ENCODE measurements at places on chromosomes 4 and X.
A peak's percentile ranks its signal among the peaks of the same experiment; 100 is the strongest.

GRCh38 chr4:1010395-1011021 is 918 bp upstream of the FGFRL1 start:
- no peak for DNase-seq

DNA sequence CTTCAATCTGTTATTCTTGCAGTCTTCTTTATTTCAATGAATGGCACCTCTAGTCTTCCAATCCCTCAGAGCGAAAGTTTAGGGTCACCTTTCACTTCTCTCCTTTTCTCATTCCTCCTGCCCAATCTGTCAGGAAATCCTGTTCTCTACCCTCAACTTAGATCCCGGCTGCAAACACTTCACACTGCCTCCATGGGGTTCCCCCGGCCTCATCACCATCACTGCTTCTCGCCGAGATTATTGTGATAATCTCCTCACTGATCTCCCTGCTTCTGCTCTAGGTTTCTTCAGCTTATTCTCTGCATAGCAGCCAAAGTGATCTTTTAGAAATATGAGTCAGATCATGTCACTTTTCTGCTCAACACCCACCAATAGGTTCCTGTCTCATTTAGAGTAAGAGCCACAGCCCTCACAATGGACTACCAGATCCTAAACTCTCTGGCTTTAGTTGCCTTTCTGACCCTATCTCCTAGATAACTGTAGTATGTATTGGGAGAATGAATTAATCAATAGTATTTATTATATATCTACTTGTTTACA is 43.6 kb upstream of the TBC1D9 start:
- DNase-seq: no peak

DNA sequence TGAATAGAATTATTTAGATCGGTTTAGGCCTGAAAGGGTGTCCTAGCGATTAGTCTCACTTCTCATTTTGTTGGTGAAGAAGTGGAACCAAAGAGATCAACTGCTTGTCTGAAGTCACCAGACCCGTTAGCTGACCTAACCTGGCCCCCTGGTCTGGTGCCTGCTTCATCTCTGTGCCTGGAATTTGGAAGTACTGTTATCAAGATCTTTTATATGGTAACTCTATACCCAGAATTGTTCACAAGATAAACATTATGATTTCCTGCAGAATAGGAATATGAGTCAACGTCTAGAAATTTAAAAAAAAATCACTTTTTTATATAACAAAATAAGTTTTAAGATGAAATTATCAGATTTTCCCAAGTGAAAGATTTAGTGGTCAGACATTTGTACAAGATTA is 37.2 kb downstream of the LRP2BP start:
- DNase-seq: no peak

- no peak for DNase-seq
Measured at GRCh38 chr4:142645475-142646108, 200.5 kb downstream of the INPP4B start.

DNA sequence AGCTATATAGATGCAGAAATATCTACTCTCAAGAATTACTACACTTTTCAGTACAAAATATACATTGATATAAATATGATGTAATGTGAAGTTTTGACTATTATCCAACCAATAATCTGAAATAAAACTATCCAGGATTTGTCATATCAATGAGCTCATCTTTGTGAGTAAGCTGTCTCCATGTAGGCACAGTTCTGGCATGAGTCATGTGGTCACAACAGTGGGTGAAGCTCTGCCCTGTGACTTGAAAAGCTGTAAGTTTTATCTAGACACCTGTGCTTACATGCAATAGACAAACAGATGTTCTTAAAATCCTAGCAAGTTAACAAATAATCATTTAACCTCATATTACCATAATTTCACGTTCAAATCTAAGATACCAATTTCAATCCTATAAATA is 192.7 kb downstream of the GABRG1 start:
- no peak for DNase-seq

DNA sequence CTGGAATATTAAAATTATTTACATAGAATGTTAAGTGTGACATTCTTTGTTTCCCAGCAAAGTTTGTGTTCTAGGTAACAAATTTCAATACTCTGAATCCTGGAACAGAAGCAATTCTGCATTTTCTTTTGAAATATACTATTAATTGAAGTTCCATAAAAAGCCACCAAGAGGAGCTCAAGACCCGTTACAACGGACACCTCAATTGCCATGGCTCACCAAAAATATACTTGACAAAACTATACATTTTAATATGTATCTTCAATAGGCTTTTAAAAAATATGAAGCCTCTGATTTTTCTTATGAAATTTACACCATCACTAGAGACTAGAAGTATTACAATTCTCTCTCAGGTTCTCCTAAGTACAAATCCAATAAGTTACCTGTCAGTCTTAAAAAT is 111.4 kb downstream of the NYX start:
- no peak for DNase-seq

DNA sequence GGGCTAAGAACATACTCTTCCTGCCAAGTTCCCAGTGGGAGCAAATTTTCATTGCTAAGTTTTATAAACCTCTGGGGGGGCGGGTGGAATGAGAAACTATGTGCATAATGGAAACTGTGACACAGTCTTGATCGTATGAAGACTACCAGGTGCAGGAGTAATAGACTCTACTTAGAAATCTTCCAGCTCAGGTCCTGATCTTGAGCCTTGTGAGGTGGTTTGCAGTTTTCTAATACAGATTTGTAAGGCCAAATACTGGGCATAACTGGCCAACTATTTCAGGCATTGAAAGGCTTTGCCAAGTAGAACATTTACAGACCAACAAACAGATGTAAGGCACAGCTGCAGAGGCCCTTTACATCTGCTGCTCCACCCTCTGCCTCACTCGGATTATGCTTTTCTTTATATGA is 89.7 kb upstream of the CBR4 start:
- no peak for DNase-seq

DNA sequence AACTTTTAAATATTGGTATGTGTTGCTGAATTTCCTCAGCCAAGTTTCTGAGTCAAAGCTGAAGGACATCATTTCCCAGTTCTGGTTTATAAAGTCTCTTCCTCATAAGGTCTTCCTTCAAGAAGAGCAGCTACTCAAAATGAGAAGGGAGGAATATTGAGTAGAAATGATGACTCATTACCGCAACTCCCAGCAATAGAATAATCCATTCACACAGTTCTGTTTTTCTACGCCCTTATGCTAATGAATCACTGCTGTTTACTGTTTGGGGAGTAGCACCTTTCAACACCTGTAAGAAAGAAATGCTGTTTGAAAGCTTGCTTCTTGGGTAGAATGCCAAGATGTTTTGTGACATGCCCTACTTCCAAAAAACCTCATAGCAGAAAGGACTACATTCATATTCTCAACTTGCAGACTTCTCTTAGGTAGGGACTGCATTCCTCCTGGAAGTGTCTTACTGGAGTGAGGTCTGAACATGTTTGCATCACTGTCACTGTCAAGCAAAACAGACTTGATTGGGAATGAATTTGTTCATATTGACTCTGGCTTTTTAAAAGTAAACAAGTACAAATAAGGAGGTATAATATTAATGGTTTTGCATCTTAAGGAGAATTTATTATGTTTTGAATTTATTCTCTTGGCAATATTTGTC is 147.2 kb upstream of the BANK1 start:
- DNase-seq: no peak

- DNase-seq: no peak
Measured at GRCh38 chr4:41189666-41190065, 24.7 kb downstream of the APBB2 start.

GRCh38 chr4:83356899-83357661 is 22.4 kb upstream of the HPSE start:
- no peak for DNase-seq

- no peak for DNase-seq
Measured at GRCh38 chr4:141046255-141046654, 87.0 kb downstream of the RNF150 start.

DNA sequence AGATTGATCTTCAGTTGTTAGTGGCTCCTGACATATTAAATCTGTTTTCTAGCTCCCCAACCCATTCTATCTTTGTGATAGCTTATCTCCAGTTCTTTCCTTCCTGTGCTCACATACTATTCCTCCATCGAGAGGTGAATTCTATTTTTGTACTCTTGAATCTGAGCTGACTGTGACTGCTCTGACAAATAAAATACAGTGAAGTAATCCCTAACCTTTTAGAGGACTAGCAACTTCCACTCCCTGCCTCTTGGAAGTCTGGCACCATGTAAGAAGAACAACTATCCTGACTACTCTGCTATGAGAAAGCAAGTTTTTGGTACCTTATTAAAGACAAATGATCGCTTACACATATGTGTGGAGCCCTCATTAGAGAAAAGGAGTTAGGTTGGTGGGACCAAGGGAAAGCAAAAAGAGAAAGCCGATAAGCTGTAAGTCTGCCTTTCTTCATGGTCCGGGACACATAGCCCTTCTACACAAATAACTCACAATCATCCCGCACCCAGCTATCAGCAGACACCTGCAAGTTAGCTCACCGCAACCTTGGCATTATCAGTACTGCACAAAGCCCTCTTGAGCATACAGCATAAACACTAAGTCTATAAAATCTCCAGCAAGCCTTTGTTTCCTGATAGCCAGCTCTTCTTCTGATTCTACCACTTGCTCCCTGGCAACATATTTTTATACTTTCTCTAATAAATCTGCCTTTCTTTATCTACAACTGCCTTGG is 13.5 kb upstream of the PPM1K start:
- no peak for DNase-seq

DNA sequence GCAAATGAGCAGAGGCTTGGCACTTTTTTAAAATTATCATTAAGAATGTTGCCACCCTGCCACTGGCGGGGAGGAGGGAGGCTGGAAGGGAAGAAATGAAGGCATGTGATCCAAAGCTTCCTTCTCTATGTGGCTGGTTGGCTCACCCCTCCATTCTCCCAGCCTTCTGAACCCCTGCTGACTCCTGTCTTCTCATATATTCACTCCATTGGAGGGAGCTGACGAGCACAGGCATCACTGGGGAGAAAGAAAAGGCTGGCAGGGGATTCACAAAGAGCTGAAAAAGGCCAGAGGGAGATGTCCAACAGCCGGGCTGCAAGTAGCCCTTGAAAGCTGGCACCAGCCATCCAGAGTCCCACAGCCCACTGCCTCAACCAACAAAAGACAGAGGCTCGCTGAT is 495.6 kb downstream of the BCOR start:
- no peak for DNase-seq

GRCh38 chrX:152601848-152602616 is 35.7 kb upstream of the GABRQ start:
- DNase-seq: no peak

GRCh38 chr4:98406819-98407218 is 145.6 kb downstream of the RAP1GDS1 start:
- no peak for DNase-seq

DNA sequence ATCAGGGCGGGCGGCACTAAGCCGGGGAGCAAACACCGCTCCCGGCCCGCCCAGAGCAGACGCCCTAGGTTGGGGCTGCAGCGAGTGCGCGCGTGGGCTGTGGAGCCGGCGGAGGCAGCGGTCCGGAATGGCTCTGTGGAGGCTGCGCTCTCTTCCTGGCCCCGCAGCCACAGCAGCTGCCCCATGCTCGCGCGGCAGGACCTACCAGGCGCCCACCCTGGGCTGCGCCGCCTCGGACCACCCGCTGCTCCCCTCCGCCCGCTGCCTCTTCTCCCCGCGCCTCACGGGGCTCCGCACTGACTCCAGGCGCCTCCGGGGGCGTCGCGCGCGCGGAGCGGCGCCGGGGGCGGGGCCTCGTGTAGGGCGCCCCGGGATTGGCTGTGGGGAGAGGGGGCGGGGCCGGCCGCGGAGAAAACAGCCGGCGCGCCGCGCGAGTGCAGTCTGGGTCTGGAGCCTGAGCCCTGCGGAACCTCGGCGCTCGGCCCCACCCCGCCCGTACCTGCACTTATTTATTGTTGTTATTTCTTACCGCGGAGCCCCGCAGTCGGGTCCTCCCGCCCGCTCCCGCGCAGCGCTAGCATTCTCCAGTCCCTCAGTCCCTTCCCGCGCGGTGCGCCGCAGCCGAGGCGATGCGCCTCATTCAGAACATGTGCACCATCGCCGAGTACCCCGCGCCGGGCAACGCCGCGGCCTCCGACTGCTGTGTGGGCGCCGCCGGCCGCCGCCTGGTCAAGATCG is at the start of gene RASL11B:
Gene RASL11B (plus strand): TSS at position 439 of the 738 bp plus-strand sequence. CDS start 191 bp downstream, at position 630.
- DNase-seq: peak; percentile 26

DNA sequence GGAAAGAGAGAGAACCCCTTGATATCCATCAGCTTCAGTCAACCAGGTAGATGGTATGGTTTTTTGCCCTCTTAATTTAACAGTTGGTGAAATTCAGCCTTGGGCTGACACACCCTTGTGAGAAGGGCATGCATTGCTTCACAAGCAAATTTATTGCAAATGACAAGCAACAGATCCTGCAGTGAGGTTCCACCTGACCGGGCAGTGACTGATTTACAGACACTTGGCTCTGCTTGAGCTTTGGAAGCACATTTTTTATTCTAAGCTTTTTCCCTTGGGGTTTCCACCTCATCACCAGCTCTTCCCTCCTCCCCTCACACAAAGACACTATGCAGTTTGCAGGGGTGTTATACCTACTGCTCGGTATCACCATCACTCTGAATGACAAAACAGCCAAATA is 28.3 kb upstream of the SERTM2 start:
- DNase-seq: no peak

DNA sequence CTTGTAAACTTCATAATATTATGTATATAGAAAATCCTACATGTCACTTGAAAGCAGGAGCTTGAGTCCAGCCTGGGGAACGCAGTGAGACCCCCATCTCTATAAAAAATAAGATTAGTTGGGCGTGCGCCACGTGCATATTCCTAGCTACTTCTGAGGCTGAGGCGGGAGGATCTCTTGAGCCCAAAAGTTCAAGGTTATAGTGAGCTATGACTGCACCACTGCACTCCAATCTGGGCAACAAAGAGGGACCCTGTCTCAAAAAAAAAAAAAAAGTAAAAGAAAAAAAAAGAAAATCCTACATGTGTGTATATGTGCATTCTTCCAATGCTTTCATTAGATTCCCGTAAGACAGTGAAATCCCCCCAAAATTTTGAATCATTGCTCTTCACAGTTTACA is 1.7 kb downstream of the SEC31A start:
- DNase-seq: no peak

- DNase-seq: no peak
Measured at GRCh38 chrX:72114306-72114705, 17.4 kb downstream of the RTL5 start.

DNA sequence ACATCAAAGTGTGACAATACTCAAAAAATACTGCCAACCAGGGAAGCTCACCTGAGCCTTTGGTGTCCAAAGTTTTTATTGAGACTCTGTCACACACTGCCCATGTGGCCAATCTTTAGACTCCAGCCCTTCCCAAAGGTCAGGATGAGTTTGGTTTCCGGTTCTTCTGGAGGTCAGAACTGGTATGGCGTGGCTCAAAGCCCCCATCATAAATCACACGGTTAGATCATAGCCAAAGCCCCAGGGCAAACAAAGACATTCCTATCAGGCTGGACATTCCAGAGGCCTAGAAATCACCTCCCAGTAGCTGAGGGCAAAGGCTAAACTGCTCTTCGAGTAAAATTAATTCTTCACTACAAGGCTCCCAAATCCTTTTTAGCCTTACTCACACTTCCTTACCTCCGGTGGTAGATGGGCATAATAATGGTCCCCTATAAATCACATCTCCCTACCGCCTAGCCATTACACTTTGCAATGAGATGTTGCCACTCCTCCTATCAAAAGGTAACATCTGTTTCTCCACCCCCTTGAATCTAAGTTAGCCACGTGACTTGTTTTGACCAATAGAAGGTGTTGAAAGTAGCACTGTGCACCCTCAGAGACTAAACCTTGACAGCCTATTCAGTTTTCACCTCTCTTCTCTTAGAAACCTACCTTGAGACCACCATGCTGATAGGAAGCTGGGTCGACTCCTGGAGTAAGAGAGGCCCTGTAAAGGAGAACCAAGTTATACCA is 137.8 kb upstream of the DUSP21 start:
- DNase-seq: no peak

GRCh38 chrX:19799319-19800182 is 87.8 kb downstream of the SH3KBP1 start:
- DNase-seq: peak; percentile 67

Data from DMS 273 treated with DMSO at 0.1 percent for 48 hours (cell line).